Activated naive CD4-positive, alpha-beta T cell treated with anti-CD3 and anti-CD28 coated beads, Interleukin-2, amount 10 ng/mL, durations not matched to agents 7 days and 5 days (primary cell): ENCODE measurements at places on chromosomes 5 and 9.
A peak's percentile ranks its signal among the peaks of the same experiment; 100 is the strongest.

- DNase-seq, result no peak
Observed at GRCh38 chr5:96070622-96071225, 109.1 kb upstream of the ELL2 start.

DNA sequence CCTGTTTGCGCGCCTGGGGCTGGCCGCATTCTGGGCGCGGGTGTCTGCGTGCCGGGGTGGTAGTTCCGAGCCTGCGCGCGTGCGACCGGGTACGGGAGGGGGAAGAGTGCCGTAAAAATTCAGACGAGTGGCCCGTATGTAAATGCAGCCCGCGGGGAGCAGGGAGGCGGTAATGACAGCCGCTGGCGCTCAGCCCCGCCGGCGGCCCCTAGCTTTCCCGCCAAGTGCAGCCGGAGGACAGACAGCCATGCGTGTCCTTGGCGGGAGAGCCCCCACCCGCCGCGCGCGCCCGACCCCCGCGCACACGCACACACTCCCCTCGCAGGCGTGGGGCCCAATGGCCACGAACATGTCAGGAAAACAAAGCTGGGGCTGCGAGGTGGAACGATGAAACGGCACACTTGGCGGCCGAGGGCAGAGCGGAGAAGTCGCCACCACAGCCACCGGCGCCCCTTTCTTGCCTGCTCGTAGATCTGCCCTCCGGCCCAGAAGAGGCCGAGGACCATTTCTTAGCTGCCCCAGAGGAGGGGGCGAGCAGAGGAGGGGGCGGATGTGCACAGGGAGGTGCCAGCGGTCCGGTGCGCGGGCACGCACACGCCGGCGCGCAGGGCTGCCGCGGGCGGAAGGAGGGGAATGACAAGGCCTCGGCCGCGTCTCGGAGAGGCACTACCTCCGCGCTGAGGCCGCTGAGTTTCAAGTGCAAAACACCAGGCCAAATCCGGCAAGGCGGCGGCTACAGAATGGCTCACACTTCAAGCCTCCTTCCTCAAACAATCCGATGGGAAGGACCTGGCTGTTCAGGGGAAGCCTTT lies 208.4 kb downstream of the MEF2C start:
- peak; percentile 55 for DNase-seq

- no peak for DNase-seq
Observed at GRCh38 chr5:98096155-98096554, 677.3 kb upstream of the RGMB start.

DNA sequence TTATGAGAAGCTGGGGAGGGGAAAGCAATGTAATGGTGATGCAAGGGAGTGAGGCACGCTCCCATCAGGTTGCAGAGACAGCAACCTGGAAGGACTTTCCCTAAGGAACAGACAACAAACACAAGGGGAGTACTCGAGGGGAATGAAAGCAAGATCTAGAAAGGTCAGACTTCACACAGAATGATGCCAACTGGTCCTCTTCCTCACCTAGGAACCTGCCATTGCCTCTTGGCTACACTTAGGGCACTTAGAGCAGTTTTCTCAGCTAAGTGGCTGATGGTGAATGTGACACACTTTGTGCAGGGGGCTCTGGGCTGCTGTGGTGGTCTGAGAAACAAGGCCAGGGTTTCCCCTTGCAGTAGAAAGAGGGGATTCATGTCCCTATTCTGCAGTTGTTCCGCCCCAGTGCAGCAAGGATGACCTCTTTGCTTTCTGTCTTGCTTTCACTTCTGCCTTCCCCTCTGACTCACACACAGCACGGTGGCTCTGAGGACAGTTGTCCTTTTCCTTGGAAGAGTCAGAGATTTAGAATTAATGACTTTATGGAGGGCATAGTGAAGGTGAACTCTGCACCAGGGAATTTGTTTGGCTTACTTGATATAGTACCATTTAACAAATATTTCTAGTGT lies 394.0 kb upstream of the KLF4 start:
- no peak for DNase-seq

DNA sequence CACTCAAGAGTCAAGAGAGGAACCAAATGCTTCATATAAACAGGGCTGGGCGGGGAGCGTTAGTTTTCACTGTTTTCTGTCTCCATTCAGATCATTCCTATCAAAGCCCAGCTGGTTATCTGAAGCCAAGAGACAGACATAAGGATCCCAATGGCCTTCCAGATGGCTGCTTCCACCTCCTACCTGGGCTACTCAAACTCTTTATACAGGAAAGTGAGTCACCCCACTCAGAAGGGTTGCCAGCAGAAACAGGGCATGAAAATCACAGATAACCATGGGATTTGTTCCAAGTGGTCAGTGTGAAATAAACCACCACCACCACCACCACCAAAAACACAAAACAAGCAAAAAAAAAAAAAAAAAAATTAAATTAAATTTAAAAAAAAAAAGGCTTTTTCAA lies 5.5 kb downstream of the PRSS3 start:
- DNase-seq, result no peak
